ENCODE measurements at places on chromosomes 4 and X.

- no peak for DNase-seq
These were observed 6.4 kb downstream of the EDA2R start for GRCh38 chrX:66632473-66632872.

GRCh38 chr4:113610537-113610936 is 151.0 kb downstream of the CAMK2D start:
- no peak for DNase-seq

GRCh38 chr4:151908734-151909497 is 148.1 kb upstream of the GATB start:
- no peak for DNase-seq

- peak; percentile 74 for DNase-seq
These were observed 3.7 kb upstream of the GUF1 start for GRCh38 chr4:44674471-44674870.

DNA sequence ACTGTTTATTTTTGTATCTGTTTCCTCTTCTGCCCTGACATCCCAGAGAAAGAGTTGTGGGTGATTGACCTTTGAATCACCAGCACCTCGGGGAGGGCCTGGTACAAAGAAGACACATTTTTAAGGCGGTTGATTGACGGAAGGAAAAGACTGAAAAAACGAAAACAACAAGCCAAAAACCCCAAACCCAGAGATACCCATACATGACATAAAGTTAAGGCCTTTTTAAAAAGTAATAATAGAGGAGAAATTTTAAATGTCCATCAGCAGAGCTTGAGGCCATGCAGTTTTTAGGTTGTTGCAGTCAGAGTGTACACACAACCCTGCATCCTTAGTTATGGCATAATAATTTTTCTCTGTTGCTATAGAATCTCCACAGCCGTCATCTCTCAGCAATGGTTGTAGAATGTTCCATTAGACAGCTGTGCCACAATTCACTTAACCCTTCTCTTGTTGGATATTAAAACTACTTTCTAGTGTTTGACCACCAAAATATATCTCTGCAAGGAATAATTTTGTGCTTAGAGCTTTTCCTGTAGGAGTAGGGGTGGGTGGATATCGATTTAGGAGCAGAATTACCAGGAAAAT is 110.2 kb downstream of the GNL3L start:
- no peak for DNase-seq

DNA sequence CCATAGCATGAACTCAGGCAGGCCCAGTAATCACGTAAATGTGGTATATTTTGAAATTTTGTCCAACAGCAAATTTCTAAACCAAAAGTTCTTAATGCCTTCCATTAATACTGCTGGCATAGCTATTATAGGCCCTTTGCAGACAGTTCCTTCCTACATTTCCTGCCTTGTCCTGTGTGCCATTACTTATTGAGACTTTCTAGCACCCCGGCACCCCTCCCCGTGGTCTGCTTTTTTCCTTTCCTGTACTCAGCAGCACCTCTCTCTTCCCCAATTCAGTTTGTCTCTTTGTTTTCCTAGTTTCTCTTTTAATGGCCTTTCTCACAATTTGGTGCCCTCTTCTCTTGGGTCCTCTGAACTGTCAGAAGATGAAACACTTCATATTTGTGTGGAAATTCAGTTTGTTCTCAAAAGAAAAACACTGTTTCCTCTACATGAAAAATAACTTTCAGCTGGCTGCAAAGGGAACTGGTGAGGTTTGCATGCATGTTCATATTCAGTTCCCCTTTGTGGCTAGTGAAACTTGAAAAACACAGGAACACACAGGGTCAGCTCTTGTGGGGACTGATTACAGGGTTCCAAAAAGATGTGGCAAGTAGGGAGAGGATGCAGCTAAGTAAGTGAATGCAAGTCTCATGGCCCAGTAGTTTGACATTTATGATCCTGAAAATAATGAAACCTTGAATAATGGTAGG is 17.1 kb downstream of the GPR34 start:
- peak; percentile 47 for DNase-seq

DNA sequence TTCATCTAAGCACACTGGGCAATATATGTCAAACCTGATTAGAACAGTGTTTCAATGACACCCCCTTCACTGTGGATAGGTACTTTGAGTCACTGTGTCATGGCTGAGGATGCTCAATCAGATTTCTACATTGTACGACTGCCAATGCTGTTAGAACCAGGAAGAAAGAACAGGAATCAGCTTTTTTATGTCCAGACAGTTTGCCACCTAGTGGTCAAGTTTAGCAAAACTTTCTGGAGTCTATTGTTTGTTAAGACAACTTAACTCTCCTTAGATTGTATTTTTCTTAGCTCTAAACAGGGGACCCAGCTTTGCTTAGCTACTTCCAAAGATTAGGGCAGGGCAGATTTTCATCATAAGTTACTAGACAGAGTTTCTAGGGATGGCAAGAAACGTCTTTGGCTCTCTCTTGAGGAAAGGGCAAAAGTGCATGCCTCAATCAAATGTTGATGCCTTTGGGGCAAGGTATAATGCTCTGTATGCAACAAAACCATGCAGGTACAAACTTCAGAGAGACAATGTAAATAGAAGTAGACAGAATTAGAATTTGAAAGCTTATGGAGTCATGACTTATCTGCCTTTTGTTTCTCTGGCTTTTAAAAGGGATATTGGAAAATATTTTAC is 40.5 kb upstream of the BMP3 start:
- DNase-seq = peak; percentile 77

DNA sequence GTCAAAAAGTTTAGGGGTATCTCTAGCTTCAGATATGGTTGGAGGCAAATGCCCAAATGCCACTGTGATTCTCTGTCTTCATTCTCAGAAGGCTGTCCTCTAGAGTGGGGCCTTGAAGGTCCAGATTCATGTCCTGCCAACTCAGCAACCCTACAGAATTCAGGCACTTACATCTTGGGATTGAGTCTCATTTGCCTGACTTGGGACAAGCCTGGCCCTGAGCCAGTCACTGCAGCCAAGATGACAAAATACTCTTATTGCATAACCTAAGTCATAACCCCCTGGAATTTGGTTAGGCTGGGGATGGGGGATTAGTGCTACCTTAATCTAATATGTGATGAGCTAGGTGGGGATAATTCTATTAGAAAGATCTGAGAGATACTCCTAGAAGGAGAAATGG is 100.5 kb downstream of the AREG start:
- DNase-seq = no peak

DNA sequence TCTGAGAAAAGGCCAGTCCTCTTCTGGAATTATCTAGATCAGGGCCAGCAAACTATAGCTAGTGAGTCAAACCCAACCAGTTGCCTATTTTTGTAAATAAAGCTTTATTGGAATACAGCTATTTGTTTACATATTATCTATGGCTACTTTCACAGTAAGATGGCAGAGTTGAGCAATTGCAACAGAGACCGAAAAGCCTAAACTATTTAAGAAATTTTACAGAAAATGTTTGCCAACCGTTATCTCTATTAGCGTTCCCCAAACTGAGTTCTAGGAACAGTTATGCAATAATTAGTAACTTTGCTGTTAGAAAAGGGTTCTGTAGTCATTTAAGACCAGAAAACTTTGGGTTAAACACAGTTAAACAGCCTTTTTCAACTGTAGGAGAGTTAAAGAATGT is 10.5 kb downstream of the TEX13B start:
- peak; percentile 10 for DNase-seq

DNA sequence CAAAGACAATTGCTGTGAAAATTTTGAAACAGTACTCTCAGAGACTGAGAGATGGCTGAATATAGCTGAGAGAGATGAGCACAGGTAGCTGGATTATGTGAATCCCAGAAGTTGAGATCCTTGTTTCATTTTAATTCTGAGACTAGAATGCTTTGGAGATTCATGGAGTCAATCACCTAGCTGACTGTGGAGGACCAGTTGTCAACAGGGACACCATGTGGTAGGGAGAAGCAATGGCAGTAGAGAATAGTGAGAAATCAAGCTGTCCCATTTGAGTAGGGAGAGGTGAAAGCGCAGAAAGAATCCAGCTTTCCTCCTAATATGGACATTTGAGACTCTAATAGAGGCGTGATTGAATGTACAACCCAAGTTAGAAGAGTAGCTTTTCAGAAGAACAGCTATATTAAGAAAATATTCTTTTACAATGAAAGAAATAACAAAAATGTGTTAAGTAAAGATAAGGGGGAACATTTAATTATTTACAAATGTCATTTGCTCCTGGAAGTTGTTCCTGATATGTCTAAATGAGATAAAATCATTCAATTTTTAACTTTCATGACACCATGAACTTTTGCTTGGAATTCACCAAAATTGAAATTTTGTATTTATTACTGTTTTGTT is 30.3 kb upstream of the GLRB start:
- peak; percentile 83 for DNase-seq

DNA sequence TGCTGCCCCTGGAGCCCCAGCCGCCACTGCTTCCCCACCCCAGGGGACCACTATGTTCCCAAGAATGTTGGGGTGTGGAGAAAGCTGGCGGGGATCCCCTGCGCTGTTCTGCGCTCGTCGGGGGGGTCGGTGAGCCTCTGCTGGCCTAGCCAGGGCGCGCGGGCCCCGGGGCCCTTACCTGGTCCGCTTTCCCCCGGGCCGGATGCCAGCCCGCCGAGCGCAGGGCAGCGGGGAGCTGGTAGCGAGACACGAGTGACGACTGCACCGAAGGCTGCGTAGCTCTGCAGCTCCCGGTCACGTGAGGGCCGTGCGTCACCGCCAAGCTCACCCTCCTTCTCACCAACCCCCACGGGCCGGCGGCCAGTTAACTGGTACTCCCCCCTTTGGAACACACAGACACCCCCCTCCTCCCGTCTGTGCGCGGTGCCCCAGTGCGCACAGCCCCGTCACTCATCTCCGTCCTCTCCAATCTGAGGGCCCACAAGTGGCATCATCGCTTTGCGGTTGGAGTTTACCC is at the start of gene BEX1:
Gene BEX1 (minus strand): TSS at position 254 of the 517 bp plus-strand sequence. CDS start 897 bp downstream, outside the sequence.
- peak; percentile 28 for DNase-seq

DNA sequence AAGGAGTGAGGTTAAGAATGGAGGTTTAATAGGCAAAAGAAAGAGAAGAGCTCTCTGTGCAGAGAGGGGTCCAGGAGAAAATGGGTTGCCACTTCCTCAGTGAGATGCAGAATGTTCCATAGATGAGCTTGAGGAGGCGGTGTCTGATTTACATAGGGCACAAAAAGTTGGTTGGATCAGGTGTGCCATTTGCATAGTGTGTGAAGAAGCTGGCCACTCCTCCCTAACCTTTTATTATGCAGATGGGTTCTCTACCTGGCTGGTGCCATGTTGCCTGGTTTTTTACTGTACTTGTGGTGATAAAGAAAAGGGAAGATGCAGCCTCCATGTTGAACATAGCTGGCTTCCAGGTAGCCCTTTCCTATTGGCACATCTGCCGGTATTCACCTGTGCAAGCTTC is 27.3 kb downstream of the SUPT20HL1 start:
- DNase-seq = no peak

DNA sequence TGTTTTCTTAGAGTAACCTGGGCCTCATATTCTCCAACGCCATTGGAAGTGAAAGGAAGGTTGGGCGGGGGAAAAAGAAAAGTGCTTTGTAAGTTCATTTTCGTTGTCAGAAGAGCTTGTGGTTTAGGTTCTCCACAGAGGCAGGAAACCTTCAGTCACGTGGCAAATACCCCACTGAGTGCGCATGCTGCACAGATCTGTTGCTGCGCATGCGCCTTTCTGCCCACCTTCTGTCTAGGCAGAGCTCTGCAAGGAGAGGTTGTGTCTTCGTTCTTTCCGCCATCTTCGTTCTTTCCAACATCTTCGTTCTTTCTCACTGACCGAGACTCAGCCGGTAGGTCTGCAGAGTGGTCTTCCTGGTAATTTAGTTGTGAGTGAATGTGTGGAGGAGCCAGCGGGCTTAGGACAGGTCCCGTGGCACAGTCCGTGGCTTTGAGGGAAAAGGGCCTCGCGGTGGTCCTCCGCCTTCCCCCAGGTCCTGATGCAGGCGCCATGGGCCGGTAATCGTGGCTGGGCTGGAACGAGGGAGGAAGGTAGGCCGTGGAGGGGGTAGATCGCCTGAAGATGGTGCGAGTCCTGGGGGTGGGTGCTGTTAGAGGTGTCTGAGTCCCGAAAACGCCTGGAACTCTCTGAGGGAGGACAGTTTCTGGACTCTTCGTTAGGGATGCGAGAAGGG is at the start of gene PAGE5:
Gene PAGE5 (plus strand): TSS at position 228 of the 676 bp plus-strand sequence. CDS start 1,037 bp downstream, outside the sequence.
- DNase-seq = no peak

- no peak for DNase-seq
These were observed 34.5 kb downstream of the SPINK2 start for GRCh38 chr4:56786955-56787354.

- DNase-seq = no peak
These were observed 15.3 kb upstream of the BEND4 start for GRCh38 chr4:42167709-42168108.

- DNase-seq = no peak
These were observed 52.9 kb upstream of the PAGE5 start for GRCh38 chrX:55167124-55167803.

GRCh38 chr4:146437778-146438177 is 84.0 kb downstream of the SLC10A7 start:
- DNase-seq = no peak

- peak; percentile 58 for DNase-seq
These were observed 178.4 kb upstream of the GPRIN3 start for GRCh38 chr4:89486042-89486441.

GRCh38 chrX:57821703-57822387 is 88.4 kb downstream of the ZXDA start:
- DNase-seq = peak; percentile 67

DNA sequence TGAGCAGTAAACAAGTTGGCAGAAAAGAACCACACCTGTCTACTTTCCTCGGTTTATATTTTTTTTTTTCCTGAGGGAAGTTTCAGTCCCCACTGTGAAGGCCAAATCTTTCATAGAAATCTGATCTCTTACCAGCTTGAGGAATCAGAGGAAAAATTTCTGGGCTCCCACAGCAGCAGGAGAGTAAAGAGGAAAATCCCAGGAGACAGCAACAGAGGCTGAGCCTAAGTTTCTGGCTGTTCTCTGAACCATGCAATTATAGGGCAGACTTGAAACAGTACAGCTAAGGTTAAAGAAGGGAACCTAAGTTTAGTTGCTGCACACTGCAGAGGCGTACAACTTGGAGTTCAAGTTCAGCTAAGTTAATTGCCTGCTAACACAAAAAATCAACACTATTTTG is 1090.9 kb upstream of the INTU start:
- no peak for DNase-seq

- no peak for DNase-seq
These were observed 335.5 kb upstream of the IGFBP7 start for GRCh38 chr4:57445686-57446085.

GRCh38 chr4:80713409-80713808 is 317.1 kb upstream of the BMP3 start:
- no peak for DNase-seq

DNA sequence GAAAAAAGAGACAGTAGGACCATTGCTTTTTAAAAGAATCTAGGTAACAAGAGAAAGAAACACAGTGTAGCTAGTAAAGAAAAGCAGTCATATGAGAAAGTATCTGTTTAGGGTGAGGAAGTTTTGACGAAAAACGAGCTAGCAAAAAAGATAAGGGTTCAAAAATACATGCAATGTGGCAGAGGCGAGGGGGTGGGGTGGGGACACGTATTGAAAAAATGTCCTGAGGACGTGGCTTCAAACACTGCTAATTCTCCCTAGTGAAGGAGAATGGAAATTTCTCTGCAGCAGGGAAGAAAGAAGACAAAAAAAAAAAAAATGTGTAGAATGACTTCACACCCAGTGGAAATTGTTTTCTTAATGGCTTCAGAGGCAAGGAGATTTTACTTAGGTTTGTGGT is 856.4 kb upstream of the INTU start:
- no peak for DNase-seq
